ENCODE measurements at places on chromosomes 12 and 14.

- H3K4me1 ChIP-seq, result peaks cover 20% of the 10 kb centered on the region
- DNase-seq, result no peak
- H3K36me3 ChIP-seq, result peaks cover 13% of the 10 kb centered on the region
- H3K27me3 ChIP-seq, result no peaks in the 10 kb centered on the region
- H3K27ac ChIP-seq, result no peak overlapping the region
Measured at GRCh38 chr14:104148433-104149277, 10.3 kb downstream of the KIF26A start.

GRCh38 chr14:90678846-90679362, 137.3 kb downstream of the TTC7B start:
- no peak overlapping the region for H3K4me3 ChIP-seq
- H3K4me1 ChIP-seq, result peaks cover 1% of the 10 kb centered on the region
- no peak overlapping the region for H3K27ac ChIP-seq
- no peaks in the 10 kb centered on the region for H3K27me3 ChIP-seq
- 0 out of 2 replicates have a peak, but pooled peaks cover 2% of the 10 kb centered on the region for H3K36me3 ChIP-seq

DNA sequence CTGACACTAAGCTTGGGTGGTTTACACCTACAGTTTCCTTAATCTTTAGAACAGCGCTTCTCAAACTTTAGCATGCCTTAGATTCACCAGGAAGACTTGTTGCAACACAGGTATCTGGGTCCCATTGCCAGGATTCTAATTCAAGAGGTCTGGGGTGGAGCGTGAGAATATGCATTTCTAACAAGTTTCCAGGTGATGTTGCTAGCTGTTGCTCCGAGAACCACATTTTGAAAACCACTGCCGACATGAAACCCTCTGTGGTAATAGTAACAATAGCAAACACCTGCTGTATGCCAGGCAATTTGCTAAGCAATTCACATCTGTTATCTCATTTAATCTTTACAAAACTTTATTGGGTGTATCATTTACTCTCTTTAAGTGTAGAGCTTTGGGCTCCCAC, 58.6 kb downstream of the TRHDE start:
- H3K36me3 ChIP-seq, result no peaks in the 10 kb centered on the region
- no peak for DNase-seq
- H3K4me3 ChIP-seq, result no peak overlapping the region

DNA sequence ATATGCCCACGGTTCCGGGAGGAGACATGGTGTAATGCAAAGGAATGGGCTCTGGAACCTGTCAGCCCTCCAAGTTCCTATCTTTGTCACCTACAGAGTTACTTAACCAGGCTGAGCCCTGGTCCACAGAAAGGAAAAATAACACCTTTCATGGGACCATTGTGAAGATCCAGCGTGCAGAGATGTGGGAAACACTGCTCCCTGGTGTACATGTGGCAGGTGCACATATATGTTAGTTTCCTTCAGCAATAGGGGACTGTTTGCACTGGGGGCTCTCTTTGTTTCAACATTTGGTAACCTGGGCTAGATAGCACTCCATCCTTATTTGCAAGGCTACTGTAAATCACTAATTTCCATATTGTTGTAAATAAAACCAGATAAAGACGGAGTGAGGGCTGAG, 72.3 kb downstream of the ANO2 start:
- H3K27me3 ChIP-seq, result no peaks in the 10 kb centered on the region
- DNase-seq, result no peak
- H3K4me3 ChIP-seq, result no peak overlapping the region

GRCh38 chr12:102527171-102527720, 46.9 kb upstream of the IGF1 start:
- H3K4me1 ChIP-seq, result no peaks in the 10 kb centered on the region
- no peaks in the 10 kb centered on the region for H3K27me3 ChIP-seq
- no peak for DNase-seq
- H3K4me3 ChIP-seq, result no peak overlapping the region

GRCh38 chr12:51246254-51246853, 7.7 kb downstream of the DAZAP2 start:
- H3K36me3 ChIP-seq, result peaks cover 9% of the 10 kb centered on the region
- H3K27me3 ChIP-seq, result no peaks in the 10 kb centered on the region
- H3K27ac ChIP-seq, result no peak overlapping the region
- DNase-seq, result no peak
- H3K4me1 ChIP-seq, result peaks cover 8% of the 10 kb centered on the region

DNA sequence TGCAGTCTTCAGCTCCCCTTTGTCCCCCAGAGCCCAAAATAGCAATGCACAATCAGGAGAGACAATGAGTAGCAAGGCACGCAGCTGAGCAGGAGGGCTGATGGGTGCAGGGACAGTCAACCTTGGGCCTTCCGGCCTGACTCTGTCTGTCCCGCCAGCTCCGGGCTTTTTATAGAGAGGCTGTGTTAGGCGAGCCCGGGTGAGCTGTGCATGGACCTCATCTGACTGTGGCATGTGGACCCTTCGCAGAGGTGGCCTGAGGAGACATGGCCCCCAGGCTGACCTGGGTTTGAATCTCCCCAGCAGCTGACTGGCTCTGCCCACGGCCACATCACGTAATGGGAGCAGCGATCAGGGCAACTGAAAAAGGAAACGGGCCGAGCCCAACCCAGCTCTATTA, 177.9 kb downstream of the TSPAN9 start:
- H3K27me3 ChIP-seq, result no peaks in the 10 kb centered on the region
- no peaks in the 10 kb centered on the region for H3K4me1 ChIP-seq
- no peak overlapping the region for H3K4me3 ChIP-seq

GRCh38 chr12:27343255-27344000, 10.8 kb downstream of the BMAL2 start:
- no peak overlapping the region for H3K27ac ChIP-seq
- H3K27me3 ChIP-seq, result no peaks in the 10 kb centered on the region
- H3K4me3 ChIP-seq, result no peak overlapping the region
- H3K4me1 ChIP-seq, result 0 out of 2 replicates have a peak, but pooled peaks cover 1% of the 10 kb centered on the region
- no peak for DNase-seq

DNA sequence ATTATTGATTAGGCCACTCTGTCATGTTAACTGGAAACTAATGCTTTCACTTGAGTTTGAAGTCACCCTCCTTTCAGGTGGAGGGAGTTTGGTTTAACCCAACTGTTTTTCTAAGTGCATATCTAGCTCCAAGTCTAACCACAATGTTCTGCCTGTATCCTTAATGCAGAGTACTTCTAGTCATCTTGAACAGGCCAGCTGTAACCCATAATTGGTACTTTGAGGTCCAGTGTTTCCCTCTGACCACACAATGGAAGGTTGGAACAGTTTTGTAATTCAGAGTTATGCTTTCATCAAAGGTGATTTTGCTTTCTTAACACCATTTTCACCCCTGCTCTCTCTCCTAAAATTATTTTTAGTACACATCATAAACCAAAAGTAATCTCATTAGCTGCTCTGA, 237.2 kb upstream of the DCN start:
- no peaks in the 10 kb centered on the region for H3K36me3 ChIP-seq
- no peak for DNase-seq
- no peak overlapping the region for H3K27ac ChIP-seq
- H3K27me3 ChIP-seq, result no peaks in the 10 kb centered on the region

DNA sequence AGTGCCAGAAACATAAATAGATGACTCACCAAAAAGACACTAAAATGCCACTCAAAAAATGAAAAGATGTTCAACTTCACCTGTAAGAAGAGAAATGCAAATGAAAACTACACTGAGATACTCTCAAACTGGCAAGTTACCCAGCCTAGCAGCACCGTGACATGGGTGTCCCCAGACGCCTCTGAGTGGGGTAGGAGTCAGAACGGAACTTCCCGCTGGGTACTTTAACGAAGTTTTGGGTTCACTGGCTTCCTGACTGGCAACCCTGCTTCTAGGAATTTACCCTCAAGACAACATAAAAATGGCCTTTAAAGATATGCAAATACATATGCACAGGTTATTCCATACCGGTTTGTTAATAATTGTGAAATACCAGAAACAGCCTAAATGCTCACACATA, 52.6 kb downstream of the RIMBP2 start:
- H3K27ac ChIP-seq, result no peak overlapping the region
- DNase-seq, result no peak
- H3K27me3 ChIP-seq, result no peaks in the 10 kb centered on the region
- H3K36me3 ChIP-seq, result no peaks in the 10 kb centered on the region
- no peak overlapping the region for H3K4me3 ChIP-seq
- H3K4me1 ChIP-seq, result no peaks in the 10 kb centered on the region

DNA sequence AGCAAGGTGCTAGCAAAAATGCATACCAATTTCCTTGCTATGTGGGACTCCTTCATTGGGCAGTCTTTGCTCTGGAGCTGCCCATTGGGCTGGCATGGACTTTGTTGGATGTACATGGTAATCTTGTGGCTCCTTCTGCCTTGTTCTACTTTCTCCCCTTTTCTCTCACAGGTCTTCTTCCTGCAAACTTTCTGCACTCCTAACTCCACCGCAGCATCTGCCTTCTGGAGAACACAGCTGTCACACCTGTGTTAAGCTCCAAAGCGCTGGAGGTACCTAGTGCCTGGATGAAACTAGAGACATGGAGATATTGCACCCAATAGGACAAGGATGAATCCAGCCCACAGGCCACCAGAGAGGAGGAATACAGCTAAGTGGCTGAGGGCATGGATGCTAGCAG, 60.7 kb upstream of the CCND2 start:
- no peak for DNase-seq
- no peaks in the 10 kb centered on the region for H3K27me3 ChIP-seq
- no peak overlapping the region for H3K27ac ChIP-seq
- no peaks in the 10 kb centered on the region for H3K36me3 ChIP-seq

DNA sequence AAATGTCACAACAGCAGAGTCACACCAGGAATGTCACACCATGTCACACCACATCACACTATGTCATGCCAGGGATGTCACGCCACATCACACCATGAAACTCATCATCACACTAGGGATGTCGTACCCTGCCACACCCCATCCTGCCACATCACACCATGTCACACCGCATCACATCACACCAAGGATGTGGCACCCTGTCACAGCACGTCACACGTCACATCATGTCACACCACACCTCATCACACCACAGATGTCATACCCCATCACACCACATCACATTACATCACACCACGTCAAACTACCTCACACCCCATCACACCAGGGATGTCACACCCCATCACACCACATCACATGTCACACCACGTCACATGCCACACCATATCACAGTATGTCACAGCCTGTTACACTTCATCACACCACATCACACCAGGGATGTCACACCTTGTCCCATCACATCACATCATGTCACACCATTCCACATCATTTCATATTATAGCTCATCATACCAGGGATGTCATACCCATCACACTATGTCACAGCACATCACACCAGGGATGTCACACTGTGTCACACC, 90.9 kb downstream of the TMEM121 start:
- H3K27ac ChIP-seq, result peak overlapping the region; percentile 18
- H3K36me3 ChIP-seq, result no peaks in the 10 kb centered on the region
- no peaks in the 10 kb centered on the region for H3K4me1 ChIP-seq
- no peaks in the 10 kb centered on the region for H3K27me3 ChIP-seq
- no peak overlapping the region for H3K4me3 ChIP-seq

DNA sequence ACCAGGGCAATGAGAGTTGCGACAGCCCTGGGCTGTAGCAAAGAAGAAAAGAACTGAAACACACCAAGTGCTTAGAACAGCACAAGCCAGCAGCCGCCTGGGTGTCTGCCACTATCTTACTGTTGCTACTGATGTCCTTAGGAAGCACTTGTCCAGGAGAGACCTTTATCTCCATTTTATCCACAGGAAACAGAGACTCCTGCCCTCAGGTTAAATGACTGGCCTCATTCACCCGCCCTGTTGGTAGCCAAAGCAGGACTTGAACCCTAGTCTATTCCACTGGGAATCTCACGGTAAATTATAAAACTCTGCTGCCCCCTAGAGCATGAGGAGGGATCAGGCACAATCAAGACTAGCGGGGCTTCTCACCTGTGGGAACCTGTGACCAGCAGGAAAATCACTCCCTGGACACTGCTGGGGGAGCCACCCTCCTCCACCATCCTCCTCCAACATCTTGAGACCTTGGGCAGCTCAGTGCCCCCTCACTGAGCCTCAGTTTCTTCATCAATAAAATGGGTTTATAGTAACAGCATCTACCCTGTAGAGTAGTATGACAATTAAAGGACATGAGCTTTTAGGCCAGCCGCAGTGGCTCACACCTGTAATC, 20.5 kb upstream of the TESC start:
- no peaks in the 10 kb centered on the region for H3K36me3 ChIP-seq
- H3K4me3 ChIP-seq, result no peak overlapping the region
- no peaks in the 10 kb centered on the region for H3K4me1 ChIP-seq

- H3K36me3 ChIP-seq, result no peaks in the 10 kb centered on the region
- H3K27me3 ChIP-seq, result no peaks in the 10 kb centered on the region
- no peaks in the 10 kb centered on the region for H3K4me1 ChIP-seq
Measured at GRCh38 chr12:89873745-89874144, 165.1 kb upstream of the ATP2B1 start.

DNA sequence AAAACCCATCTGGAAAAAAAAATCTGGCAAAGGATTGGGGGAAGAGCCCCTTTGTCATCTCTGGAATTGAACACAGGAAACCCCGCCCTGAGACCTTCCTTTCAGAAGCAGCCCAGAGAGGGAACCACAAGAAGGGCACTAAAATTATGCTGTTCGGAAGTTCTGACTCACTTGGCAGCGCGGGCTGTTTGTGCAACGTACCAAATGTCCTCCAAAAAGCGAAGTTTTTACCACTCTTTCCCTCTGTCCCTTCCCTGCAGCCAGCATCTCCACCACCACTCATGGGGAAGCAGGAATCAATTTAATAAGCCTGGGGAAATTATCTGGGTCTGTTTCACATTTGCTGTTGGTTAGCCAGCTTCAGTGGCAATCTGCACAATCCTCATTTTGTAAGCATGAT, 3.2 kb upstream of the SYNE3 start:
- peaks cover 14% of the 10 kb centered on the region for H3K27me3 ChIP-seq
- no peak overlapping the region for H3K27ac ChIP-seq
- DNase-seq, result no peak
- H3K4me1 ChIP-seq, result peaks cover 6% of the 10 kb centered on the region

DNA sequence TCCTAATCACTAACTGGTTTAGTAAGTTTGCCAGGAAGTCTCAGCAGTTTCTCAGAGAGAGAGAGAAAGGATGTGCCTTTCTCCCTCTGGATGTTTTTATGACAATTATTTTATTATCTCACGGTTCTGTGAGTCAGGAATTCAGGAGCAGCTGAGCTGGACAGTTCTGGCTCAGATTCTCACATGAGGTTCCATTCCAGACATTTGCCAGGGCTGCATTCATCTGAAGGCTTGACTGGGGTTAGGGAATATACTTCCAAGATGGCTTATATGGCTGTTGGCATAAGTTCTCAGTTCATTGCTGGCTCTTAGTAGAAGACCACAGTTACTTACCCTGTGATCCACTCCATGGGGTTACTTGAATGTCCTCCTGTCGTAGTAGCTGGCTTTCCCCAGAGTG, 101.2 kb upstream of the ATF7IP start:
- H3K27ac ChIP-seq, result no peak overlapping the region
- no peaks in the 10 kb centered on the region for H3K27me3 ChIP-seq
- H3K4me1 ChIP-seq, result peaks cover 5% of the 10 kb centered on the region
- no peak overlapping the region for H3K4me3 ChIP-seq
- no peak for DNase-seq

- no peak overlapping the region for H3K4me3 ChIP-seq
- no peak for DNase-seq
- peaks cover 2% of the 10 kb centered on the region for H3K4me1 ChIP-seq
- peaks cover 3% of the 10 kb centered on the region for H3K36me3 ChIP-seq
- no peaks in the 10 kb centered on the region for H3K27me3 ChIP-seq
- no peak overlapping the region for H3K27ac ChIP-seq
Measured at GRCh38 chr12:26648584-26648983, 184.4 kb downstream of the ITPR2 start.

All from iPS DF 6.9 (cell line).